Right lung (tissue), 10 donors: ENCODE measurements at places on chromosomes 6 and 20. TPM values are rescaled to one million over a fixed set of nuclear protein-coding genes. Genes with fewer than 3 reads are reported as not detected.
A peak's percentile ranks its signal among the peaks of the same experiment; 100 is the strongest.

CARMIL1 gene
- polyA plus RNA-seq, result 26.4 TPM

DNA sequence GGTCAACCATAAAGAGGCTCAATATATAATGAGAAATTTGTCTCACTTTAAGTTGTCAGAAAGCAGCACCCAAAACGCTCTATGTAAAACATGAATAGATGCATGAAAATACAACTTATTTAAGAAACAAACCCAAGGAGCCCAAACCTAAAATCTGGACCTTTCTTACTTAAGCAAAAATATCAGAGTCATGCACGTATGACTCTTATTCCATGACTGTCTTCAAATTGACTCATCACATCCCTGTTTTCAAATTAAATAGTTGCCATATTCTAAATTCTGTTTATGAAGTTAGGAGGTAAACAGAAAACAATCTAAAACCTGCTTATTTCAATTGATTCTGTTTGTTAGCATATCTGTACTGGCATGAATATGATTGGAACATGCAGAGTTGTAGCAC is 42.1 kb downstream of the ANKRD6 start:
- DNase-seq, result no peak

ASIP gene
- 0.32 TPM for polyA plus RNA-seq

GRCh38 chr20:37179683-37180524 is 556 bp upstream of the MROH8 start:
- DNase-seq, result no peak

- no peak for DNase-seq
Measured at GRCh38 chr6:76972474-76972873, 490.8 kb downstream of the HTR1B start.

- DNase-seq, result no peak
Measured at GRCh38 chr20:38214256-38215193, 46.0 kb downstream of the KIAA1755 start.

- no peak for DNase-seq
Measured at GRCh38 chr6:48486876-48487275, 375.9 kb upstream of the PTCHD4 start.

DNA sequence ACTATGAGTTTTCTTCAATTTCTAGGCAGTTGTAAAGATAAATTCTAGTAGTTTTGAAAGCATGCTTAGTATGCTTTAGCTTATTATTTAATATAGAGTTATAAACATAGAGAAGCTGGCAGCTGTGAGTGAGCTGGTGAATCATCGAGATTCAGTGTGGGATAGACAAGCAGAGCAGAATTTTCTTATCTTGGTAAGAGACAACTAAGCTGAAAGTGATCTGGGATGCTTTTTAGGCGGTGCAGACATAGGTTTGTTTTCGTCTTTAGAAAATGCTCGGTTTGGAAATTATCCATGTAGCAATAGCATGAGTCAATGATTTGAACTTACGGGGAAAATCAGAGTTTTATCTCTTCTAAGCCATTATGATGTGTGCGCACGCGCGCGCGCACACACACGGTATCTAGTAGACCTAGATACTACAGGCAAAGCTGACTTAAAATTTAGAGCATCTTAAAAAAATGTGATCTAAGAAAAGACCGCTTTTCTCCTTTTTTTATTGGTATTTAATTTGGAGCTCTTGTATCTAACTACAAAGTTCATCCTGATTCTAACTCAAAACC is 128.3 kb upstream of the MAP3K7 start:
- DNase-seq, result no peak

DNA sequence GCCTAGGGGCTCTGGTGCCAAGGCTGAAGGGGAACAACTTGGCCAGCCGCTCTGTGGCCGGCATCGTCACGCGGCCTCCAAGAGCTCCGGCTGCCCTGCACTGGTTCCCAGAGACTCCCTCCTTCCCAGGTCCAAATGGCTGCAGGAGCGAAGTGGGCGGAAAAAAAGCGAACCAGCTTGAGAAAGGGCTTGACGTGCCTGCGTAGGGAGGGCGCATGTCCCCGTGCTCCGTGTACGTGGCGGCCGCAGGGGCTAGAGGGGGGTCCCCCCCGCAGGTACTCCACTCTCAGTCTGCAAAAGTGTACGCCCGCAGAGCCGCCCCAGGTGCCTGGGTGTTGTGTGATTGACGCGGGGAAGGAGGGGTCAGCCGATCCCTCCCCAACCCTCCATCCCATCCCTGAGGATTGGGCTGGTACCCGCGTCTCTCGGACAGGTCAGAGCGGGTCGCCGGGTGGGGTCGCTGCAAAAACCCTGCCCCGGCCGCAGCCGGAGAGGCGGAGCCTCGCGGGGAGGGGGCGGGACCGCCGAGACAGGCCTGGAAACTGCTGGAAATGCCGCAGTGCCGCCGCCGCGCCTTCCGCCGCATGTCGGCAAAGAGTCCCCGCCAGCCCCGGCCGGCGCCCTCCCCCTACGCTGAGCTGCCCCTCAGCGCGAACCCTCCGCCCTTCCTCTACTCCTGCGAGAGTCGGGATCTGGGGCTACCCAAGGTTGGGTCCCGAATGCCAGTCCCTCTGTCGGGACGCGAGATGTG is 814 bp upstream of the HSP90AB1 start:
- peak; percentile 90 for DNase-seq

DNA sequence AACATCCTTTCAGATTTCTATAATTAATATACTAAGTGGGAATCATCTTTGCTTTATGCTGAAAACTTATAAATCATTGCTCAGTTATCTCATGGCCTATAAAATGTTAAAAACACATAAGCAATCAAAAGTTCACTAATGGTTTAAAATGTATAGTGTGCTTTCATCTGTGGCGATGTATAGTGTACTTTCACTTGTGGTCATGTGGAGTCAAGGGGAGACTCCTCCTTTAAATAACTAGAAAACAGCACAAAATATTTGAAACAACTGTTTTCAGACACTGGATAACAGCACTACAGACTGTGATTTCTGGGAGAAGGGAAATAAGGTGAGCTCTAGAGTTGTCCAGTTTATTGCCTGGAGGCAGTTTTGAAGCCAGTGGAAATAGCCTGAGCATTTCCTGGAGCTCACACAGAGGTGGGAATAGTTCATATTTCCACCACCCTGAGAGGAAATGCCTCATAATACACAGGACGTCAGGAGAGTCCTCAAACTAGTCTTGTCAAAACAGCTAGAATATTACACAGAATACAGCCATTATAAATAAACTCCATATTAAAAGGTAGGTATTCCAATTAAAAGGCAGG is 89.4 kb downstream of the CEP162 start:
- no peak for DNase-seq

- DNase-seq, result no peak
Measured at GRCh38 chr20:48684501-48685041, 143.2 kb downstream of the PREX1 start.
